HT1080 (cell line): ENCODE measurements at places on chromosomes 13 and 19. TPM values are rescaled to one million over a fixed set of nuclear protein-coding genes. Genes with fewer than 3 reads are reported as not detected.

The SBSN gene
- 3.0 and 14.9 TPM in 2 replicates for total RNA-seq

The ZAR1L gene
- not detected in 2 replicates for total RNA-seq

The C19orf81 gene
- 1.1 and 3.2 TPM in 2 replicates for total RNA-seq

The PCSK4 gene
- 0.10 and 1.0 TPM in 2 replicates for total RNA-seq

The ZSCAN4 gene
- not detected in 2 replicates for total RNA-seq

The TMEM255B gene
- 0.26 TPM in 1 of 2 replicates, not detected in the other for total RNA-seq

The ATP12A gene
- total RNA-seq: not detected in 2 replicates

DNA sequence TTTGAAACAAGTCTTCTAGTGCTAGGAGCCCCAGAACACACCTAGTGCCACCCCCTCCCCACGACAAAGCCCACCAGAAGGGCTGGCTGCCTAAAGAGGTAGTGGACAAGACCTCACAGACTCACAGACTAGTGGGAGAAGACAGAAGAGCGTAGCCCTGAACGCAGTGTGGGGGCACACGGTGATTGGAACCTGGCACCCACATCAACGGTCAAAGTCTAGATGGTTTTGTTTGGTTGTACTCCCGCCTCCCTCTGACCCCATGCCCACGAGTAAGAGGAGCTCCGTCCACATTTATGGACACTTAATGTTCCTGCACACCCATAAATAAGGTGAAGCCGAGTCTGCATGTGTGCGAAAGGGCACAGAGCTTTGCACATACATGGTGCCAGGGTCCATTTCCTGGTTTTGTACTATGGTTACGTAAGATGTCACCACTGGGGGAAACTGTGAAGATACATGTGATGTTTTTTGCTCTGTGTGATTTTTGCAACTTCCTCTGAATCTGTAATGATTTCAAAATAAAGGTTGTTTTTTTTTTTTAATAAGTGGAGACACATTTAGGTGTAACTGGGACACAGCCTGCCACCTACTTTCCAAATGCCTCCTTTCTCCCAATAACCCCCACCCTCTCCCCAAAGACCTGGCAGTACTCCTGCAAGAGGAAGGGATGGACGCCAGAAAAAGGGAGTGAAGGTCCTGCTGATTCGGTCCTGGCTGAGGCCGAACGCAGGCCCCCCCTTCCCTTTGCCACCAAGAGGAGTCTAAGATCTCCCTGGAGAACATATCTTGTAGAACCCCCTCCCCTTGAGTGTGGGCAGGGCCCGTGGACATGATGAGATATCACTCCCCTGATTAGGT, 72.8 kb downstream of the GNG7 start:
- no peak for DNase-seq

GRCh38 chr13:35566340-35566739, 89.9 kb upstream of the MAB21L1 start:
- DNase-seq: peak; percentile 5

DNA sequence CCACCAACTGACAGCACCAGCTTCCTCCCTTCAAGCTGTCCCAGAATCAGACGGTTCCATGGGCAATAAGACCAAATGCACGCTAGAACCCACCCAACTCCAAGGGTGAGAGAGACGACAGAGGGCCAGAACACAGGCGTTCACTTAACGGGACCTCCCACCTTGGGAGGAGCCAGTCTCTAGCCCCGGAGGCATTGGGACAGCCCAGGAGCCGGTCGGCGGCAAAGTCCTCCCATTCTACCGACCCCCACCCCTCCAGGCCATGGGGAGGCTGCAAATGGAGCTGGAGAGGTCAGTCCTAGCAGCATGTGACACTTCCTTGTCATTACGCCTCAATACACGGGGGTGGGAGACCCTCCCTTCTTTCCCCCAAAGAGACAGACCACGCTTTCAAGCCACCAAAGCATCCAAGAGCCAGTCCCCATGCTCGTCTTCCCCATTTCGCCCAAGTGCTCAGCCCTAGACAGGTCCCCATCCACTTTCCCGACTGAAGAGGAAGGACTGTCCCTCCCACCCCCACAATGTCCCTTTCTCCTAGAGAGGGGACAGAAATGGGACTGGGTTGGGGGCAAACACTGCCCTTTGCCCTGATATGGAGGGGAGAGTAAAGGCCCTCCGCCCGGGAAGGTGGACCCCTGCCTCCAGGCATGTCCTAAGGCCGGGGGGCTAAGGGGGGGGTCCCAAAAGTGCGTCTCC, 964 bp downstream of the KHSRP start:
- DNase-seq: peak; percentile 45

DNA sequence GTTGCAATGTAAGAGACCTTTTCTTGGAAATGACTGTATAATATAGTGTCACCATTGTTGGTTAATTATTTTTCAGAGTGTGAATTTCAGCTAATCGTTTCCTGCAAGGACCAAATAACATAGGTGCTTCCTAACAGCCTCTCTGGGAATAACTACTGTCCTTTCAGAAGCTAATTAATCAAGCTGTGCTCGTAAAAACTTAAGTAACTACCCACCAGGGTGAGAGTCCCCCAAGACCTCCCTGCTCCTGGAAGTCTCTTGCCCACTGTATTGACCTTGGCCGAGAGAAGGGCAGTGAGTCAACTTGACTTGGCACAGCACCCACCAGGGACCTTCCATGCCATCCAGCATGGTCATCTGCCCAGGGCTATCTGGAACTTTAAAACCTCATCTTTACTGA, 50.3 kb downstream of the UQCRFS1 start:
- DNase-seq: no peak

DNA sequence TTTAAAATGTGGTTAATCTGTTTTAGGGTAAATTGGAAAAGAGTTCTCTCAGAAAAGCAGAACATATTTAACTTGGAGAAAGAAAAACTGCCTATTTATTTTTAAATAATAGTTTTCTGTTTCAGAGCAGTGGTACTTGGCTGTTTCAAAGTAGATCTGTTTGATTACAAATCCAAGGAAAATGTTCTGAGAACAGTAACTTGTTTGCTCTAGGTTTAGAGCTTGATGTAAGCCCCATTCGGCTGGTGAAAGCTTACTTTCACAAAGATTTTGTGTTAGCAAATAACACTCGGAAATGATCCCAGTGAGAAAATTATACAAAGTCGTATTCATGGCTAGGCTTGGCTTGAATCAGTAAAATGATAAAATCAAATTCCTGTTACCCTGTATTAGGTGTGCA, 395.8 kb upstream of the GPC6 start:
- DNase-seq: no peak

GRCh38 chr19:48296963-48297734, 27.3 kb downstream of the ZNF114 start:
- DNase-seq: no peak

DNA sequence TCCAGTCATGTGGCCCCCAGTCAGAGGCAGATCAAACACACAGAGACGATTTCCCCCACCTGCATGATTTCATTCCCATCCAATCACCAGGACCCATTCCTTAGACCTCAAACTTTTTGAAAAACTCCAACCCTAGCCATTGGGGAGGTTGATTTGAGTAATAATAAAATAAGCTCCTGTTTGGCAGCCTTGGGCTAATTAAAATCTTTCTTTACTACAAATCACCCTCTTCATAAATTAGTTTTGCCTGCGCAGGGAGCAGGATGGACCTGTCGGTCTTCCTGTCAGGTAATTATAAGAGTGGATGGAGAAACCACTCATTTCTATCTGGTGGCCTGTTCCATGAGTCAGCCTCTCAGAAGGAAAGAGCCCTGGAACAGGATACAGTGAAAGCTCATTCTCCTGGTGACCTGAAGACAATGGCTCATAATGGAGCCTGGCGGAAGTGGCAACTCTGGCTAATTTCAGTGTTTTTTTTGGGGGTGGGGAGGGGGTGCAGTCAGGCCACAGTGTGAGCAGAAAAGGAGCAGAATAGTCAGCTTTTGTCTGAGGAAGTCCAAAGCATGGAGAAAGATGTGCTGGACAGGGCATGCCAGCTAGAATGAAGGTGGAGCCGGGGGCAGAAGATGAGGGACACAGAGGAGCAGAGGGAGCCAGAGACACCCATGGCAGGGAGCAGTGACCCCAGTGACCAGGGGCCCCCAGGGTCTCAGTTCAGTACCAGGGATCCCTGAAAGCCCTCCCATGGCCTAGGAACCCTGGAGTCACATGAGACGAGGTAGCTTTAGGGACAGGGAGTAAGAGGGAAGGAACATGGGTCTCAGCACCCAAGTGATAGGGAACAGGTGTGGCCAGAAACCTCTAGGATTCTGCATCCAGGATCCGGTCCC, 31.8 kb upstream of the PSG9 start:
- DNase-seq: peak; percentile 87

GRCh38 chr19:54077334-54077733, 3.8 kb downstream of the TARM1 start:
- DNase-seq: no peak

DNA sequence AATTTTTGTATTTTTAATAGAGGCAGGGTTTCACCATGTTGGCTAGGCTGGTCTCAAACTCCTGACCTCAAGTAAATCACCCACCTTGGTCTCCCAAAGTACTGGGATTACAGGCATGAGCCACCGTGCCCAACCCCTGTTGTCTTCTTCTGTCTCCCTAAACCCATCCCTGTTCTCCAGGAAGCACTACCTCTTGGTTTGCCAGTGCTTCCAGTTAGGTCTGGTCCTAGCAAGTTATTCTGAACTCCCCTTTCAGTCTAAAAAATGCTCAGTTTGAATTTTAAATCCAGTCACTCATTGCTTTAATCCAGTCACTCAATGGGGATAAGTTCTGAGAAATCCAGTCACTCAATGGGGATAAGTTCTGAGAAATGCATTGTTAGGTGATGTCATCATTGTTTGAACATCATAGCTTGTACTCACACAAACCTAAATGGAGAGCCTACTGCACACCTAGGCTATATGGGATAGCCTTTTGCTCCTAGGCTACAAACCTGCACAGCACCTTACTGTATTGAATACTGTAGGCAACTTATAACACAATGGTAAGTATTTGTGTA, 8.0 kb upstream of the ATP4A start:
- no peak for DNase-seq
